GM23248 (cell line): ENCODE measurements at places on chromosomes 11 and 22.

GRCh38 chr22:37848587-37849088 is 581 bp upstream of the EIF3L start:
- peak; percentile 76 for DNase-seq

DNA sequence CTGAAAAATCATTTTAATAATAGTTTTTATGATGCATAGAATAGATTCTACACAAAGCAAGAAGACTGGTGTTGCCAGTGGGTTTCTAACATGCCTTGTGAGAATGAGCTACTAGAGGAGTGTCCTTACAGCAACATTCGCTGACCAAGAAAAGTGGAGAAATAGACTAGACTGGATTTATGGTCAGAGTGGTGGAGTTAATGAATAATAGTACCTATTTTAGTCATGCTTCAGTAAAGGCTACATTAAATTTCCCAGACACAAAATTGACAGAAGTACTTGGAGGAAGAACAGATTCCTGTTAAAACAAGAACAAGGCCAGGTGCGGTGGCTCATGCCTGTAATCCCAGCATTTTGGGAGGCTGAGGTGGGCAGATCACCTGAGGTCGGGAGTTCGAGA is 539.2 kb downstream of the ETS1 start:
- DNase-seq: no peak

DNA sequence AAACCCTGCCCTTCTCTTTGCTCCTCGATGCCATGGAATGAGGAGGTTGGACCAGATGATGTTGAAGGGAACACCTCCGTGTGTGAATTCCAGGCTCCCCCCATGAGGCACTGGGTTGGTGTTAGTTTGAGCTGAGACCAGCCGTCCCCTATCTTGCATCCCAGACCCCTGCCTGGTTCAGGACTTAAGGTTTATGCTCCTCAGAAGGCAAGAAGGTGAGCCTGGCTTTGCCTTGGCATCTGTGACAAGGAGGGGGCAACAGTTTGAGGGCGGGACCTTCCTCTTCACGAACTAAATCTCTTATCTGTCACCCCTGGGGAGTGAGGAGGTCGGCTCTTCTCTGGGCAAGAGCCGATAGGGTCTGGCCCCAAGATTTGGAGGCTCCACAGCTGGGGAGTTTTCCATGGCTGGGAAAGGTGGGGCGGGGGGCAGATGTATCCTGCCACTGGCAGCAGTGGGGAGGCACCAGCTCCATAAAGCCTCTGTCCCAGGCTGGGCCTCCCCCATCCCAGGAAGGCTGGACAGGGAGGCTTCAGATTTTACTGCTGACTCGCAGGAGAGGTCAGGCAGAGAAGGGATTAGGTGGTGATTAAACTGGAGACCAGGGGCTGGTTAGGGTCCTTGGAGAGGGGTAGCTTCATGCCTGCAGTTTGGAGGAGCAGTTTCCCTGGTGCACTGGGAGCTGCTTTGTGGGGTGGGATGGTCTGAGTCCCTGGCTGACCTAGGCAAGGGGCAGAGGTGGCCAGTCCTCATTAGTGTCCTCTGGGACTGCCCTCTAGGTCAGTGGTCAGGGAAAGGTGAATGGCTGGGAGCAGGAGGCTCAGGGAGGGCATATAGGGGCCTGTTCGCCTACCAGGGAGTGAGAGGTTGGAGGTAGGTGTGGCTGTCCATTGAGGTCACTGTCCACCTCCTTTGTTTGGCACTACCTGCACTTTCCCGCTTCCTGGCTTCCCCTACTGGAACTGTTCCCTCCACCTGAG is 1.1 kb downstream of the SEC14L2 start:
- peak; percentile 46 for DNase-seq

DNA sequence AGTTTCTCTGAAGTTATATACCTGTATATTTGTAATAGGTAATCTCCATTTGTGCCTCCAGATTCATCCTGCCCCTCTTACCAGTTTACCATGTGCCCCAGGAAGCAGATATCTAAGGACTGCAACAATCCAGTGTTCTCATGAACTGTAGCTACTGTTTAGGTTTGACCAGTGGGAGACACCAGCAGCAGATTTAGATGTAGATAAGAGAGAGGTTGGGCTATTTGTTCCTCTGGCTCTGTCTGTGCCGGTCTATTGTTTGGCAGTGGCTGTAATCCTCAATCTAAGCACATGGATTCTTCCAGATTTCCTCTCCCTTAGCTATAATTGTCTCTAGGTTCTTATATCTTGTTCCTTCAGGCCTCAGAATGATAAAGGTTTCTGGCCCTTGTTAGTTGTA is 88.4 kb downstream of the ANO3 start:
- no peak for DNase-seq

- peak; percentile 87 for DNase-seq
Observed at GRCh38 chr11:77187776-77188632, 60.0 kb downstream of the MYO7A start.

DNA sequence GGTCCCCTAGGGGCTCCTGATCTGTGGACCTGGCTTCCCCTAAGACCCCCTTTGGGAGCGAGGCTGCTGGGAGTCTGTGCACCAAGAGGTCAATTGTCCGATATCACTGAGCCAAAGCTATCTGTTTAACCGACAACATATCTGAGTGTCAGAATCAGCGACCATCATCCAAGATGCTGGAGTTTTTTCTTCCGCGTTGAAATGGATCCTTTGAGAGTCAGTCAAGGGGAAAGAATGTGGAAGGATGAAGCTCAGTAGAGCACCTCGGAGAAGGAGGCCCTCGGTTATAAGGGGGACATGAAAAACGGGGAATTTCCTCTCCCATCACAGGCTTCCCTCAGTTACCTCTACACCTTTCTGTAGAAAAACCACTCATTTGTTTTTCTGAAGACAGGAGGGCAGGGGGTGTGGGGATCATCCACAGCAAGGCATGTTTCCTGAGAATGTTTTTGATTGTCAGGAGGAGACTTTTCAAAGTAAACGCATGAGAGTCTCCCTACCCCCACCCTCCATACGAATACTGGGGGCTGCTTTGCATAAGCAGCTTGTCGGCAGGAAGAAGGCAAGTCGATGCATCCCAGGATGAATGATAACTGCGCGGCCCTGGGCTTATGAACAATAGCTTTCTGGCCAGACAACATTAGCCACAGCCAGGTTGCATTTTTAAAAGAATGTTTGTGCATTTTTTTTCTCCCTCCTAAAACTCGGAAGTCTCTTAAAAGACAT is 37.7 kb upstream of the CCND1 start:
- no peak for DNase-seq

DNA sequence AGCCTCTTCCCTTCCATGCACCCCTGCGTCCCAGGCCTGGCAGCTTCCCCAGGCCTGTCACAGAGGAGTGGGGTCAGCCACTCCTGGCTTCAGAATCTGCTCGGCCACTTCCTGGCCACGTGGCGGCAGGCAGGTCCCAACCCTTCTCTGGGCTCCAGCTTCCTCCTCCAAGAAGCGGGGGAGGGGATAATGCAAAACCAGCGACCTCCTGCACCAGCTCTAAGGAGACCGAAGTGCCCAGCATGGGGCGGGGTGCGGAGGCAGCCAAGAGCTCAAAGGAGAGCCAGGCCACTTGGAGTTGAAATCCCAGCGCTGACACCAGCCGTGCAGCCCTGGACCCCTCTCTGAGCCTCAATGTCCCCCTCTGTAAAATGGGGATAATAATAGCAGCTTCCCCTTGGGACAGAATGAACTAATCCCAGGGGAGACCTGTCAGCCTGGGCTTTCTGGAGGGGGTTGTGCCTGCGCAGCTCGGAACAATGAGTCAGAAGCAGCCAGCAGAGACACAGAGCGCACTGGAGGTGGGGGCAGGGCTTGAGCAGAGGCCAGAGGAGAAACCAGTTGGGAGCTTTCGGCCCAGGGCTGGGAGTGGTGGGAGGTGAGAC is 22.8 kb upstream of the PICK1 start:
- peak; percentile 96 for DNase-seq

GRCh38 chr11:3106736-3107524 is 49.7 kb upstream of the CARS1 start:
- no peak for DNase-seq

- peak; percentile 42 for DNase-seq
Observed at GRCh38 chr11:11324090-11324489, 29.0 kb downstream of the CSNK2A3 start.

DNA sequence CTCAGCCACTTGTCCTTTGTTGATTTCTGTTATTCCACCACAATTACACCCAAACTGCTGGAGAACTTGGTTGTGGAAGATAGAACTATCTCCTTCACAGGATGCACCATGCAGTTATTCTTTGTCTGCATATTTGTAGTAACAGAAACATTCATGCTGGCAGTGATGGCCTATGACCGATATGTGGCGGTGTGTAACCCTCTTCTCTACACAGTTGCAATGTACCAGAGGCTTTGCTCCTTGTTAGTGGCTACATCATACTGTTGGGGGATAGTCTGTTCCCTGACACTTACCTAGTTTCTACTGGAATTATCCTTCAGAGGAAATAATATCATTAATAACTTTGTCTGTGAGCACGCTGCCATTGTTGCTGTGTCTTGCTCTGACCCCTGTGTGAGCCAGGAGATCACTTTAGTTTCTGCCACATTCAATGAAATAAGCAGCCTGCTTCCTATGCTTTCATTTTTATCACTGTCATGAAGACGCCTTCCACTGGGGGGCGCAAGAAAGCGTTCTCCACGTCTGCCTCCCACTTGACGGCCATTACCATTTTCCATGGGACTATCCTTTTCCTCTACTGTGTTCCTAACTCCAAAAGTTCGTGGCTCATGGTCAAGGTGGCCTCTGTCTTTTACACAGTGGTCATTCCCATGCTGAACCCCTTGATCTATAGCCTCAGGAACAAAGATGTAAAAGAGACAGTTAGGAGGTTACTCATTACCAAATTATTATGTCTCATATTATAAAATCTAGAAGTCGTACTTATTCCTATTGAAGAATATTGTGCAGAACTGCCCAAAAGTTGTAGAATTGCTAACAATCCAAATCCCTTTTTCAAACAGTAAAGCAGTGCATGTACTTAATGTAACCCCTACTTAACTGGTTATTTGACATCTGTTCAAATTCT is 53.2 kb downstream of the OR4C6 start:
- DNase-seq: peak; percentile 1

DNA sequence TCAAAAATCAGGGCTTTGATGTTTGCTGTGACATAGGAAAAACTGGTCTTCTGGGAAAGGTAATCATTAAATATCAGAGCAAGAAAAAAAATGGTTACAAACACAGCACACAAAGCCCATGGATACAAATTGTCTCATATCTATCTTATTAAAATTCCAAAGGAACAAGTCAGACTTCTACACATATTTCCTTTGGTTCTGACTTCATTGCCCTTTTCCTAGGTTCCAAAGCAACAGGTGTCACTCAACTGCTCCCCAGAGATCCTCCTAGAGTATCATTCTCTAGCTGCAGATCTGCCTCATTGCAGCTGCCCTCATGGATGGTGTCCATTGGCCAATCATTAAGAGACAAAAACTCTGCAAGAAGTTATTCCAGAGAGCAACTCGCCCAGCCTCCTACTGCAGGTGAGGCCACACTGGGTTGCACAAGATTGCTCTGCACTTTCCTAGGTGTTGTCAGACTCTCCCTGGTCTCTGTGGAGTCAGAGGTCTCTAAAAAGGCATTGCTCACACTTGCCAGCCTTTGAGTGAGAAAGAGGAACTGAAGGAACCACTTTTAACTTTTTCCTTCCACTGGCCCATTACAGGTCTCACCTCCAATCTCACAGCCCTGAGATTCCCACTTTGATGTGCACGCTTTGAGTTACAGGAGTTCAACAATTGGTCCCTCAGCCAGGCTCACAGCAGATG is 5.7 kb downstream of the DRICH1 start:
- DNase-seq: peak; percentile 5

DNA sequence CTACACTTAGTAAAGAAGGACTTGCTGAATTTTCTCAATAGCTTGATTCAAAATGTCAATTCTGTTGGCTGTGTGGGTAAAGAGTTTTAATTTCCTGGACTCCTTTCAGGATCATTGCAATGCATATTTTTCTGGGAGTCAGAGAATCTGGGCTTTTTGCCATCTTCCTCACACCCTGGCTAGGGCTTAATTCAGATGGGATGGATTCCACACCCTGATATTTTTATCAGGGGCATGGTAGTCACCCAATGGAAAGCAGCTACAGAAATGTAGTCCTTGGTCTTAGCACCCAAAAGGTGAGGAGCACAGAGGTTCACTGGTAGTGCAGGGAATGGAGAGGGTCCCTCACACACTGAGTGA is 79.3 kb downstream of the SGSM3 start:
- DNase-seq: peak; percentile 87

- peak; percentile 59 for DNase-seq
Observed at GRCh38 chr11:125773516-125773915, 5.1 kb downstream of the PATE2 start.

DNA sequence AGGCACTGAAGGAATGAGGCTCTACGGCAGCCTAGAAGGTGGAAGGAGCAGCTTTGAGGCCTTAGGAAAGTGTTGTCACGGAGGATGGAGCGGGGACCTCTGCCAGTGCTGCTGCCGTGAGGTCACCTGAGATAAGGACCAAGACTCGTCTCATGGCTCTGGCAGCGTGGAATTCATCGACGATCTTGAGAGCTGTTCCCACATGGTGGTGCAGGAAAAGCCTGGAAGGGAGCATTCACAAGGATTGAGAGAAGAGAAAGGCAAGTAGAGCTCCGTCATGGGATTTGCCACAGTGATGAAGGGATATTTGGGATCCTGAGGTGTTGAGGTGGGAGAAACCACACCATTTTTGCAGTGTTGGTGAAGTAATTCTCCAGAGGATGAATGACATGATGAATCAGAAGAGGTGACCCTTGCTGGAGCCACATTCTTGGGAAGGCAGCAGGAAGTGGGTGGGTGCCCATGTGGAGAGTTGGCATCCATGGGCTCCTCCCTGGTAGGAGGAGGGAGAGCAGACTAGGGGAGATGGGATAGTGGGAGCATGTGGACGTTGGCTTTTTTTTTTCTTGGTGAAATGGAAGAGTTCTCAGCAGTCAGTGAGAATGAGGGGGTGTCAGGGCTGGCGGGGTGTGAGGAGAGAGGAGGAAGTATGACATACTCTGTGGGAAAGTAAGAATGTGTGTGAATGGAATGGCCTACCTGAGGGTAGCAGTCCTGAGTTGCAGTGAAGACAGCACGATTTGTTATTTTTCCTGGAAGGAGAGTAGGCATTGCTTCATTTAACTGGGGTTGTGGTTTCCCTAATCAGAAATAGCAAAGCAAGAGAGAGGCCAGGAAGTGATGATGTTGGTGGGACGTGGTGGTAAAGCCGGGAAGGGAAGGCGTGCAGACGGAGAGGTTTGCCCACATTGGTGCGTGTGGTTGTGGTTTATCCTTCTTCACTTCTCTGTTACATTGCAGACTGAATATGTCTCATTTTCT is 11.1 kb downstream of the PPP6R3 start:
- peak; percentile 56 for DNase-seq

- no peak for DNase-seq
Observed at GRCh38 chr11:106540001-106540400, 462.5 kb downstream of the AASDHPPT start.

DNA sequence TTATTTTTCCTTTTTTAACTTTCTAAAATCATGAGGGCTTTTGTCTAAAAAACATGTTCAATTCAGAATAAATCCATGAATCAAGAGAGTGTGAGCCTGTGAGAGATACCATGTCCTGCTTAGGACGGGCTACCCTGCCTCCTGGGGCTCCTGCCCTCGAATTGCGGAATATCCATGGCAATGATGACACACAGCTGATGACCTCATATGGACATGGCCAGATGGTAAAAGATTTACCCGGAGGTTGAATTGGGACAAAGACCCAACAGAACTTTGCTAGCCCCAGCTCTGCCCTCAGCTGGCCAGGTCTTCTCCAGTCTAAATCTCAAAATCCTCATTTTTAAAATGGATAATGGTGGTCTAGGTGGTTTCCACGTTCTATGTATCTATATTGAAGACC is 538.1 kb upstream of the API5 start:
- DNase-seq: peak; percentile 13

- peak; percentile 92 for DNase-seq
Observed at GRCh38 chr11:123543797-123544196, 110.6 kb downstream of the SCN3B start.
